ENCODE measurements at places on chromosomes 3 and 15. TPM values are rescaled to one million over a fixed set of nuclear protein-coding genes. Genes with fewer than 3 reads are reported as not detected.

Gene PPP1R14D
- total RNA-seq: not detected

Gene CFAP91
- 0.24 TPM for total RNA-seq

Gene NOX5
- total RNA-seq: not detected

Gene PLIN1
- total RNA-seq: not detected

Gene EXD1
- not detected for total RNA-seq

Gene GP9
- total RNA-seq: not detected

DNA sequence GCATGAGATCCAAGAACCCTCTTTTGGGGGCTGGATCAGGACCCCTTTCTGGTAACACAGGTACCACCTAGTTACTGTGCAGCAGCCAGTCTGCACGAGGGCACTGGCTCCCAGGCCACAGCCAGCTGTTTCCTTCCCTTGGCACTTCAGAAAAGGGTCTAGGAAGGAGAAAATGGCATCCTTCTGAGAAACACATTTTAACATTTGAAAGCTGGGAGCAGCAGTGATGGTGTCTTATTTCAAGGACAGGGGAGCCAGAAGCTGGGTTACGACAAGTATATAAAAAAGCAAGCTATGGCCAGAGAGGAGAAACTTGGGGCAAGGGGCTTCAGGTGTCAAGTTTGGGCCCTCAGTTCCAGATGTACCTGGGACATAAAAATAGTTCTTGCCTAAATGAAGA lies 282.8 kb downstream of the CTNNB1 start:
- no peaks in the 10 kb centered on the region for H3K4me1 ChIP-seq
- DNase-seq: no peak
- no peak overlapping the region for H3K4me3 ChIP-seq
- no peak overlapping the region for H3K27ac ChIP-seq

GRCh38 chr3:101870138-101870537 lies 20.8 kb downstream of the NFKBIZ start:
- peaks cover 3% of the 10 kb centered on the region for H3K27me3 ChIP-seq
- peaks cover 6% of the 10 kb centered on the region for H3K4me1 ChIP-seq
- H3K36me3 ChIP-seq: peaks cover 3% of the 10 kb centered on the region
- H3K4me3 ChIP-seq: no peak overlapping the region

- peaks cover 55% of the 10 kb centered on the region for H3K4me1 ChIP-seq
- peak; percentile 17 for DNase-seq
- no peak overlapping the region for H3K4me3 ChIP-seq
- peak overlapping the region; percentile 49 for H3K27ac ChIP-seq
- H3K36me3 ChIP-seq: peaks cover 5% of the 10 kb centered on the region
- H3K27me3 ChIP-seq: no peaks in the 10 kb centered on the region
Measured at GRCh38 chr3:31105438-31106077, 211.1 kb upstream of the GADL1 start.

GRCh38 chr3:154081305-154081704 lies 39.9 kb upstream of the ARHGEF26 start:
- H3K36me3 ChIP-seq: no peaks in the 10 kb centered on the region
- no peak for DNase-seq
- H3K27ac ChIP-seq: no peak overlapping the region
- no peaks in the 10 kb centered on the region for H3K27me3 ChIP-seq
- no peaks in the 10 kb centered on the region for H3K4me1 ChIP-seq

GRCh38 chr15:55197362-55197705 lies 593 bp upstream of the RSL24D1 start:
- peaks cover 24% of the 10 kb centered on the region for H3K36me3 ChIP-seq
- DNase-seq: no peak
- no peak overlapping the region for H3K27ac ChIP-seq
- H3K4me1 ChIP-seq: no peaks in the 10 kb centered on the region
- no peaks in the 10 kb centered on the region for H3K27me3 ChIP-seq

- no peak for DNase-seq
- peak overlapping the region; percentile 96 for H3K4me3 ChIP-seq
- peaks cover 51% of the 10 kb centered on the region for H3K4me1 ChIP-seq
- no peak overlapping the region for H3K27ac ChIP-seq
- H3K27me3 ChIP-seq: no peaks in the 10 kb centered on the region
Measured at GRCh38 chr3:136749091-136749490, 3.1 kb downstream of the STAG1 start.

DNA sequence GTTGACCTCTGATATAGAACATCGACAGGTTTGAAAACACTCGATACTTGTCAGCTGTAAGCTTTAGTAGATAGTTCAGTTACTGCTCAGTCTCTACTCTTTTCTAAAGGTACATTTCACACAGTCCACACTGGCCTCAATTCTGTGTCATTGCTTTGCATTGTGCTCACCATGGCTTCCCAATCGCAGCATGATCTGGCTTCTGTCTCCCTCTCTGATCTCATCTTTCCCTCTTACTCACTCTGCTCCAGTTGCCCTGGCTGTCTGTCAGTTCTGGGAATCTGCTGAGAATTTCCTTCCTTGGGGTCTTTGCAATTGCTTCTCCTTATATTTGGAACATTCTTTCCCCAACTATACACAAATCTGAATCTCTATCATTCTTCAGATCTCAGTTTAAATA lies 80.6 kb downstream of the GTF2E1 start:
- H3K4me3 ChIP-seq: no peak overlapping the region
- H3K27me3 ChIP-seq: no peaks in the 10 kb centered on the region
- H3K27ac ChIP-seq: no peak overlapping the region
- no peak for DNase-seq
- H3K36me3 ChIP-seq: no peaks in the 10 kb centered on the region

GRCh38 chr3:65971293-65972252 lies 67.1 kb downstream of the MAGI1 start:
- H3K4me1 ChIP-seq: no peaks in the 10 kb centered on the region
- H3K27me3 ChIP-seq: peaks cover 2% of the 10 kb centered on the region
- no peak overlapping the region for H3K4me3 ChIP-seq
- DNase-seq: no peak
- no peaks in the 10 kb centered on the region for H3K36me3 ChIP-seq

DNA sequence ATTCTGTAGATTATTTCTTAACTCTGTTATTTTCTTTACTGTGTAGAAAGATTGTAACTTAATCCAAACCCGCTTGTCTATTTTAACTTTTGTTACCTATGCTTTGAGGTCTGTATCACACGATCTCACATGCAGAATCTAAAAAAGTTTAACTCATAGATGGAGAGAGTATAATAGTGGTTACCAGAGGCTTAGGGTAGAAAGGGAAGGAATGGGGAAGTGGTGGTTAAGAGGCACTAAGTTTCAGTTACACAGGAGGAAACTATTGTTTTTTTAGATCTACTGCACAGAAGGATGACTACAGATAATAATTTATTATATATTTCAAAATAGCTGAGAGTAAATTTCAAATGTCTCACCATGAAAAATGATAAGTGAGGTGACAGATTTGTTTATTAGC lies 515.2 kb downstream of the RSL24D1 start:
- no peaks in the 10 kb centered on the region for H3K36me3 ChIP-seq
- DNase-seq: no peak
- no peaks in the 10 kb centered on the region for H3K4me1 ChIP-seq
- H3K27me3 ChIP-seq: no peaks in the 10 kb centered on the region
- H3K27ac ChIP-seq: no peak overlapping the region

DNA sequence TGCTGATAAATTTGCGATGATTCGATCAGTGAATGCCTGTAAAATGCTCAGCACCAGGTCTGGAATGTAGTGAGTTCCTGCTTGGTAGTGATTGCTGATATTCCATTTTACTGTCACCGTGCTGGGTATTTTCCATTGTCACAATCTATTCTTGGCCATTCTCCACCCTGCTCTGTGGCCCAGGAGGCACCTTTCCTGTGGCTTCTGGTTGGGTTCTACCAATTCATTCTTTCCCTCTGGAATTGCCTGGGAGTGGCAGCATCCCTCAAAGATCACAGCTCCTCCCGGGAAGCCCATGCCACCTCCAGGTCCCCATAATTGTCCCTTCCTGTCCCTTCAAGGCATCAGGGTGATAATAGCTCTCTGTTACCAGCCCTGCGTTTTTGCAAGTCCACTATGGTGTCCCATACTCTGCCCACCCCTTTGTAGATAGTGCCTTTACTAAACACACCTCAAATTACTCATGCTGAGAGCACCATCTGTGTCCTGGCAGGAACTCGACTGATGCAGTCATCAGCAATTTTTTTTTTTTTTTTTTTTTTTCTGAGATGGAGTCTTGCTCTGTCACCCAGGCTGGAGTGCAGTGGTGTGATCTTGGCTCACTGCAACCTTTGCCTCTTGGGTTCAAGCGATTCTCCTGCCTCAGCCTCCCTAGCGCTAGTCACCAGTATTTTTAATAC lies 177.8 kb upstream of the PROK2 start:
- peaks cover 17% of the 10 kb centered on the region for H3K4me1 ChIP-seq
- H3K36me3 ChIP-seq: no peaks in the 10 kb centered on the region
- H3K4me3 ChIP-seq: no peak overlapping the region
- H3K27ac ChIP-seq: no peak overlapping the region

DNA sequence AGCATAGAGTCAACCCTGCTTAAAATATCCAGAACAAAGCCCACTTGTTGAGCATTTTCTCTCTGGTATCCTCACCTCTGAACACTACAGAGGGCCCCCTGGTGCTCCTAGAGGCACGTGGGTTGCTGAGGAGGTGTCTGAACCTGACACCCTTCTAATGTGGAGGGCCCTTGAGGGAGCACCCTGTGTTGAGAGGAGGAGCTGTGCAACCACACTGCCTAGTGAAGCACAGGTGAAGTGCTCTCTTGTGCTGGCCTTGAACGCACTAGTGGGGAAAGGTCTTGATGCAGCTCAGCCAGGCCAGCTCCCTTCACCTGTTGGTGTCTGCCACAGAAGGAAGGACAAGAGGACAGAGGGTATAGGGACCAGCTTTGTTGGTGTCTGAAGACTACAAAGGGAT lies 51.9 kb downstream of the CCK start:
- no peaks in the 10 kb centered on the region for H3K27me3 ChIP-seq
- no peak overlapping the region for H3K4me3 ChIP-seq
- H3K27ac ChIP-seq: no peak overlapping the region
- H3K36me3 ChIP-seq: peaks cover 19% of the 10 kb centered on the region
- peaks cover 46% of the 10 kb centered on the region for H3K4me1 ChIP-seq

- no peaks in the 10 kb centered on the region for H3K4me1 ChIP-seq
- no peak overlapping the region for H3K4me3 ChIP-seq
- H3K36me3 ChIP-seq: no peaks in the 10 kb centered on the region
- H3K27me3 ChIP-seq: no peaks in the 10 kb centered on the region
- H3K27ac ChIP-seq: no peak overlapping the region
- DNase-seq: no peak
Measured at GRCh38 chr3:117405359-117405758, 695.8 kb downstream of the TUSC7 start.

DNA sequence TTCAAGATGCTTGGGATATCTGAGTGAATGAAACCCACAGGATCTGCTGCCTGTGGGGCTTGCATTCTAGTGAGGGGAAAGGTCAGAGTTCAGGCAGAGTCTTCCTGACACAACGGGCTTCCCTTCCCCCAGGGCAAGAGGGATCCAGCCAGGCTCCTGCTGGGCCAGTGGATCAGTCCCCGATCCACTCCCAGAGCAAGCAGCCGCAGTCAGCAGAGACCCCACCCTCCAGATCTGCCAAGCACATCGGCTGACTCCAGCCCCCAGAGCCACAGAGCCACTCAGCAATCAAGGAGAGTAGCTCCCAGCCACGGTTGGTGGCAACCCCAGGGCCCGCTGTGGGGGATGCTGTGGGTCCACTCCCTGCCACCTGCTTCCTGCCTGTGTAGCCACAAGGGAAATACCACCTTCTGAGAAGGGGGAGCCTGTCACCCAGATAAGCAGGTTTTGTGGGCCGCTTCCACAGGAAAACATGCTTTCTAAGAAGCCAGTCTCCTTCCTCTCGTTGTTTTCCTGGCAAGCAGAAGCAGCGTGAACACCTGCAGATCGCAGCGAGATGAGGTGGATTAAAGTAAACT lies 44.9 kb downstream of the CPN2 start:
- H3K4me3 ChIP-seq: peak overlapping the region; percentile 69
- peaks cover 8% of the 10 kb centered on the region for H3K36me3 ChIP-seq
- DNase-seq: peak; percentile 65
- H3K27ac ChIP-seq: peak overlapping the region; percentile 82
- H3K4me1 ChIP-seq: peaks cover 63% of the 10 kb centered on the region
- H3K27me3 ChIP-seq: peaks cover 2% of the 10 kb centered on the region

- peaks cover 3% of the 10 kb centered on the region for H3K27me3 ChIP-seq
- H3K36me3 ChIP-seq: no peaks in the 10 kb centered on the region
- peaks cover 22% of the 10 kb centered on the region for H3K4me1 ChIP-seq
- no peak for DNase-seq
- no peak overlapping the region for H3K27ac ChIP-seq
- no peak overlapping the region for H3K4me3 ChIP-seq
Measured at GRCh38 chr3:160003520-160004128, 15.0 kb downstream of the IL12A start.

DNA sequence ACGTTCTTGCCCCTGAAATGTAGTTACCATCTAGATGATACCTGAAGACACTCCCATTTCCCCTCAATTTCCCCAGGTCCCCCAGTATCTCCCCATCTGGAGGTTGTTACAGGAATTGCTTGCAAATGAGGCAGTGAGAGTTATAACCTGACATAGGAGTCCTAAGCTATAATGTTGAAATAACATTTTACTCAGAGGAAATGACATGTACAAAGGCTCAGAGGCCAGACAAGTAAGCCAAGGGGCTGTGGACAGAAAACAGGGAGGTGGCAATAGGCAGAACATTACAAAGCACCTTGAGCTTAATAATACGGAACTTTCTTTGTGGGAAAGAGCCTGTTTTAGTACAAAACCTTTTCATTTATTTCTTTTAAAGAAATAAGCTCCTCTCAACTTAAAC lies 171.9 kb downstream of the FRMD5 start:
- no peak overlapping the region for H3K27ac ChIP-seq
- H3K4me1 ChIP-seq: no peaks in the 10 kb centered on the region
- DNase-seq: no peak
- H3K27me3 ChIP-seq: peaks cover 17% of the 10 kb centered on the region
- H3K36me3 ChIP-seq: no peaks in the 10 kb centered on the region
- H3K4me3 ChIP-seq: no peak overlapping the region

GRCh38 chr15:98233873-98234272 lies 273.4 kb downstream of the ARRDC4 start:
- H3K4me3 ChIP-seq: no peak overlapping the region
- H3K36me3 ChIP-seq: no peaks in the 10 kb centered on the region
- H3K4me1 ChIP-seq: no peaks in the 10 kb centered on the region
- H3K27ac ChIP-seq: no peak overlapping the region

DNA sequence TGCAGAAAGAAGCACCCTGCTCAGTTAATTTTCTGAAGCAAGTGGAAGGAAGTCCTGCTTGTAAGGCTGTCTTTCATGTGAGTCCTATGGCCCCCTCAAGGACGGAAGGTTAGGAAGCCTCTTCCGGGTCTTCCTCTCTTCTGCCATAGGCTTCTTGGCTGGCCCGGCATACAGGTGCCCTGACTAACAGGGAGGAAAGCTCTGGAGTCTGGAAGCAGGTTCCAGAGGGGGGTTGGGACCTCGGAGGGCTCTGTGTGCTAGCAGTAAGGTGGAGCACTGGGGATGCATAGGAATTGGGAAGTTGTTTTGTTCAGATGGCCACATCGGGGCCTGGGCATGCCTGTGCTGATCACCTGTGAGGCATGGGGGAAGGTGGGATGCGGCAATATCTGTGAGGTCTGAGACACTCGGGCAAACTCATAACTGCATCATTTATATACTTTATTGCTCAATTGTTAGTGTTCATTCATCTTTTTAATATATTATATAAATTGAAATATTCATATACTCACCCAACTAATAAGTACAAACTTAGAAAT lies 49.6 kb downstream of the TRAK1 start:
- H3K4me3 ChIP-seq: no peak overlapping the region
- no peak overlapping the region for H3K27ac ChIP-seq
- no peaks in the 10 kb centered on the region for H3K27me3 ChIP-seq
- no peaks in the 10 kb centered on the region for H3K4me1 ChIP-seq
